IMR-90 (cell line): ENCODE measurements at places on chromosomes 1 and 21. TPM values are rescaled to one million over a fixed set of nuclear protein-coding genes. Genes with fewer than 3 reads are reported as not detected.
A peak's percentile ranks its signal among the peaks of the same experiment; 100 is the strongest.

SLC6A9 gene
- 1.9 and 2.0 TPM in 2 replicates for total RNA-seq

IL23R gene
- total RNA-seq: not detected in 2 replicates

SGIP1 gene
- 27.1 and 43.6 TPM in 2 replicates for total RNA-seq

SLC44A3 gene
- total RNA-seq: 0.54 and 0.56 TPM in 2 replicates

ZNF695 gene
- 0.54 and 1.1 TPM in 2 replicates for total RNA-seq

SUSD4 gene
- total RNA-seq: 1.1 and 2.7 TPM in 2 replicates

CFHR5 gene
- not detected in 2 replicates for total RNA-seq

DNA sequence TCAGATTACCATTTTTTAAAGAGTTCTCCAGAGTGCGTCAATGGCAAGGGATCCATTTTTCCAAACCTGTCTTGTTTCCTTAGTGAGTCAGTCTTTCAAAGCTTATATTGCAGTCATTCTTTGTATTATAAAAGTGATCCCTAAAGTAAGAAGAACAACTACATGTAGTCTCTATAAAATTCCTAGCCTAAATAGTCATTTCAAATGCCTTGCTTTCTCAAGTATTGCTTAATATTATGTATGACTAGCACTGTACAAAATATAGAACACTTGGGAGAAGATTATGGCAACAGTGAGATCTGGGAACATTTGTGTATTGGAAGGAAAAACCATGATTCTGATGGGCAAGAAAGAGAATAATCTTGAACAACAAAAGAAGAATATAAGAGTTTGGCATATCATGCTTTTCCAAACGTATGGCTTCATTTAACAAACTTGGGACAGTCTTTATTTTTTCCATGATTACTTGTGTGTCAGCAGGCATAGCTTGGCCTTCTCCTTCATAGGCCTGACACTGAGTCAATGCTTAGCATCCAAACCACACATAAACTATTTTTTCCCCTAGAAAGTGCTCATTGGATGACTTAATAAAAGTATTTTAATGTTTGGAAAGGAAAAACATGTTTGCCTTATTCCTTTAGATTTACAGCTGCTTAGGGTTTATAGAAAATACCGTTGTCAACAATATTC is 547.4 kb downstream of the LTN1 start:
- DNase-seq: peak; percentile 91

DNA sequence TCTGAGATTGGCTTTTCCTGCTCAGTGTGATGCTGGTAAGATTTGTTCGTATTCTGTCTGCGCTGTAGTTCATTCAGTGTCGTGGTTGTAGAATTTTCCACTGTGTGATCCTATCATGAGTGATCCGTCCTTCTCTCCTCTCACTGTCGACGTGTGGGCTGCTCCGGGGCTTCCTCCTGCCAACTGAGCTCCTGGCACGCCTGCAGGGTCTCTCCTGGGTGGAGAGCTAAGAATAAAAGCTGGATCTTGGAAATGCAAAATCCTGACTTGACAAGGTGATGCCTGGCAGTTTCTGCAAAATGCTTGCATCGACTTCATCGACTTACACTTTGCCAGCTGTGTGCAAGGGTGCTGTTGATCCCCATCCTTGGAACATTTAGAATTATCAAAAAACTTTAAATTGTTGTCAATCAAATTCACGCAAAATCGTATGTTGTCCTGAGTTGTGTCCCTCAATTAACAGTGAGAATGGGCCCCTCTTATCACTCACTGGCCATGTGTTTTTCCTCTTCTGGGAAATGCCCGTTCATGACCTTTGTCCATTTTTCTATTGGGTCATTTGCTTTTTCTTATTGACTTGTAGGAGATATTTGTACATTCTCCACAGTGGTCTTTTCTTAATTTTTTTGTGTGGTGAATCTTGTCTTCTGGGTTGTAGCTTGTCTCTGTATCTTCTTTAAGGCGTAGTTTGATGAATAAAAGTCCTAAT is 125.5 kb downstream of the CRYAA start:
- no peak for DNase-seq

- DNase-seq: peak; percentile 57
These were observed 32.4 kb upstream of the MYSM1 start for GRCh38 chr1:58732087-58732775.

DNA sequence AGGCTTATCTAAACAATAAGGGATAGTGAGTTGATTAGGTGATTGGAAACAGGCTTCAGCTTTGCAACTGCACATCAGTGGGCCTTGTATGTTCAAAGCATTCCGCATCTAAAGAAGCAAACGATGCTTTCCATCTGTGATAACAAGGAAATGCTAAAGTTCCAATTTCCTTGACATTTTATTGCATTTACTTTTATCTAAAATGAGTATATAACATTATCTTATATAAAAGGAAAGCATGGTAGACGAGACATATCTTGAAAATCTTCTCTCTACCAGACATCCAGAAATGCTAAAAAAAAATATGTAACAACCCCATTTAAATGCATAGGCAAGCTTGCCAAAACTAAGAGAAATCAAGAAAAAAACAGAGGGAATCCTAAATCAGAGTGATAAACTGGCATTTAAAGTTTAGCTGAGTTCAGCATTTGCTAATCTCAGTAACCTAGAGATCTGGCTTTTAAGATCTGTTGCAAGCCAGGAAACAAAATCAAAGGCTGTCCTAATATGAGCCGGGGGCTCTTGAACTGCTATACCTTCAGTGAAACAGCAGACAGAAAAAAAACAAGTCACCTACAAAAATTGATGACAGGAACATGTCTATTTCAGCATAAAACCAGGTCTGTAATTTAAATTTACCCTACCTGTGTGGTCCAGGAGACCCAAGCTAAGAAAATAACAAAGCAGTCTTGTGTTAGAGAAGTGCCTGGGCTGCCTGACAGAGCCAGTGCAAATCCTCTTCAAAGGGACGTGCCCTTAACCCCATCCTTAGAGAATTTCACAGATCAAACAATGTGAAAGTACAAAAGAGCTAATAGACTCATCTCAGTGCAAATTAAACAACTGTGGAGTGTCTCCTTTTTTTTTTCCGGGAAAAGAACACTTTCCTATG is 3.1 kb upstream of the RGS13 start:
- DNase-seq: no peak

DNA sequence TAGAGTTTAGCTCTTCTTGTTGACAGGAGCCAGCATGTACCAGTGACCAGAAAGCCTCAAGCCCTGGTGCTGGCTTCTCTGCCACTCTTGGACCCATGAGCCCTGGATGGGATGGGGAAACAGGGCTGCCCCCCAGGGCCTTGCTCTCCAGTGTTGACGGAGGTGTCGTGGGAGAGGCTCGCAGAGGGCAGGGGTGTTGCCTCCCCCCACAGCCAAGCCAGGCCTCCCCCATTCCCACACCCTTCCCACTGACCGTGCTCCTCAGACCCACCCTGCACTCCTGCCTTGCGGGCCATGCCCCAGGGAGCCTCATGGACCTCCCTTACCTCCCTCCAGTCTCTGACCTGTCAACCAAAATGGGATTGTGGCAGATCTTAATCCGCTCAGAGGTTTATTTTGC is 123.8 kb upstream of the COL6A1 start:
- no peak for DNase-seq

DNA sequence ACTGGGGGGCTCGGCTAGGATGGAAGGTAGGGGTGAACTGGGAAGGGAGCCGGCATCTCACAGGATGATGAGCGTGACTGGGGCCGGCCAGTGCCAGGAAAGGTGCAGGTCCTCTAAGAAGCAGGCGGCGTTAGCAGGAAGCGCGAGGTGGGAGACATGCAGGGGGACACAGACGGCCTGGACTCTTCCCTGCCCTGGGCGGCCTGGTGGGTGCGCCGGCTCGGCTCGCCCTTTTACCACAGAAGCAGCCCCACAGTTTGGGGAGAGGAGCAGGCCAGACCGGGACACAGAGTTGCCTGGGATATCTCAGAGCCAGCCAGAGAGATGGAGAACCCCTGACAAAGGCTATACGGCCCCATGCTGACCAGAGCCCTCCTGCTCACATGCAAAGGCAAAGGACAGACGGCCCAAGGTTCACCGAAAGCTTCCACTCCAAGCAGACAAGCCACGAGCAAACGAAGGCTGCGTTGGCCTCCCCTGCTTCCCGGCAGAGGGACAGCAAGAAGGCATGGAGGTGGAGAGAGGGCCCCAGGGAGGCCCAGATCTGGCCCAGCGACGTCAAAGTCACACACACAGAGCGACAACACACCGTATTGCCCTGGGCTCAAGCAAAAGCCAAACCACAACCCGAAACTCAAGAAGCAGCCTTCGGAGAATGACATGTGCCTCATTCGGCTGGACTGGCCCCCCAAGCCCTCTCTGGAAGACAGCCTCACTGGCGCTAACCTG is 14.9 kb upstream of the ALDH4A1 start:
- DNase-seq: no peak

DNA sequence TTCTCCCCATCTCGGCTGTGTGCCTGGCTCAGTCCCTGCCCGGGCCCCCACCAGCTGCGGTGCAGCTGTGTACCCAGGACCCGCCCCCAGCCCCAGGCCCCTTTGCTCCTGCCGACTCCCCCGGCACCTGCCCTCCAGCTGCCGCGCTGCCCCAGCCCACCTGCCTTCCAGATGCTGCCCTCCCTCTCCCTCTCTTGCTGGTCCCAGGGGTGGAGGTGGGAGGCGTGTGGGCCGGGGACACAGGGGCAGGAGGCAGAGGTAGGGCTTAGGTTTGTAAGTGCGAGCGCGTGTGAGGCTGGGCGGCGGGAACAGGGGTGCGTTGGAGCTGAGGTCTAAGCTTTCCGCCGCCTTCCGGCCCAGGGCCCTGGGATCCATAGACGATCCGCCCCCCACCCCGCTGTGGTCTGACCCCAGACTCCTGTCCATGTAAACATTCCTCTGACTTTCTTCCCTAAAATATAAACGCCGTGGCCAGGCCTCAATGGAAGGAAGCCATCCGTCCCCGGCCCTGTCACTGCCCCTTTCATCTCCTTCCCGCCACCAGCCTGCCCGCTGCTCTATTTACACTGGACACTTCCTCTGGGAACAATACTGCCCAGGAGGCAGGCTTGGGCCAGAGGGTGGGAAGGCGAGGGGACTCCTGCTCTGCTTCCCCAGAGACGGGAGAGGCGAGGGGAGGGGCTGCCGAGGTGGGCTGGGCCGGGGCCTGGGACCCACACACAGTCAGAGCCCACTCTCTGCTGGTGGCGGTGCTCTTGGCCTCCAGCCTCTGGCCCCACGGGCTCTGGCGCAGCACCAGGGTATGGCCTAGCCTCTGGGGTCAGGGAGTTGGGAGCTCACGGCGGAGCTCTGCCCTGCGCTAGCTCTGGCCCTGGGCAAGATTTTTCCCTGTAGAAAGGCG is 128.3 kb downstream of the CASZ1 start:
- DNase-seq: no peak

DNA sequence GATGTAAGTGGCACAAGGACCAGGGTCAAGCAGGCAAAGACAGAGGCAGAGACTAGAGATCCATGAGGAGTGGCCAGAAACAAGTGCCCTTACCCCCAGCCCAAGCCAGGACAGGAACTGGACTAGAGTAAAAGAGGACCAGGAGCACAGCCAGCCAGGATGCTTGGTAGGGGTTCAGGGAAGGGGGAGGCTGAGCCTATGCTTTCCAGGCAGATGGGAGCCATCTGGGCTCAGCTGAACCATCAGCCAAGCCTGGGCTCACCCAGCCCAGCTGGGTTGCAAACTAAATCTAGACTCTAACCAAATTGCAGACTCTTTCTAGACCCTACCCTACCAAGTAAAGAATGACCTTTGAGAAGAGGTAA is 15.2 kb downstream of the PDZK1IP1 start:
- no peak for DNase-seq

DNA sequence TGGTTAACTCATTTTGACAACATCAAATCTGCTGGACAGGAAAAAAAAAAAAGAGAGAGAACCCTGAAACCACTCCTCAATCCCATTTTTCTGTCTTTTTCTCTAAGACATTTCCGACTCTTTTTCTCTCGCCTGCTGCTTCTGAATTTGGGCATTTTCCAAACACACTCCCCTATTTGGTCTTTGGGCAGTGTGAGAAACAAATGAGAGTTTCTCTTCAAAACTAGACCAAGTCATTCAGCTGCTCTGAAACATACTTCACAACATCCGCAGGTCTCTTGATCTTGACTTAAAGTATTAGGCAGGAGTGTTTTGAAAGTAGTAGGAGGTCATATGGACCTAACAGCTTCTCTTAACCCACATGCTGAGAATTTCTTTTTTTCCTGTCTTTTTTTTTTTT is 364.8 kb upstream of the ESRRG start:
- DNase-seq: no peak

GRCh38 chr1:94284476-94284875 is 47.1 kb upstream of the ARHGAP29 start:
- peak; percentile 48 for DNase-seq

- DNase-seq: no peak
These were observed 376.7 kb downstream of the VAV3 start for GRCh38 chr1:107588321-107588720.

DNA sequence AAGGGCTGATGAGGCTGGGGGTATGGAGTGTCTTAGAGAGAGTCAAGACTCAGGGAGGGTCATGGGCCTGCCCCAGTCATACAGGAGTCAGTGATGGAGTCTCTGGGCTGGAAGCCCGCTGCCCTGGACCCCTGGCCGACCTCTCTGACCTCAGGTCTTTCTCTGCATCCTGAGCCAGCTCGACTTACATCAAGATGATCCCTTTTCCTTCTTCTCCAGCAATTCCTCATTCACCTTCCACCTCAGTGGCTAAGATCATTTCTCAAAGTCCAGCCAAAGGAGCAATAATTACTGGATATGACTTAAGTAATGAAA is 308.6 kb downstream of the MATN1 start:
- no peak for DNase-seq
